Lower leg skin (tissue), 4 donors: ENCODE measurements at places on chromosomes 5 and 9.

DNA sequence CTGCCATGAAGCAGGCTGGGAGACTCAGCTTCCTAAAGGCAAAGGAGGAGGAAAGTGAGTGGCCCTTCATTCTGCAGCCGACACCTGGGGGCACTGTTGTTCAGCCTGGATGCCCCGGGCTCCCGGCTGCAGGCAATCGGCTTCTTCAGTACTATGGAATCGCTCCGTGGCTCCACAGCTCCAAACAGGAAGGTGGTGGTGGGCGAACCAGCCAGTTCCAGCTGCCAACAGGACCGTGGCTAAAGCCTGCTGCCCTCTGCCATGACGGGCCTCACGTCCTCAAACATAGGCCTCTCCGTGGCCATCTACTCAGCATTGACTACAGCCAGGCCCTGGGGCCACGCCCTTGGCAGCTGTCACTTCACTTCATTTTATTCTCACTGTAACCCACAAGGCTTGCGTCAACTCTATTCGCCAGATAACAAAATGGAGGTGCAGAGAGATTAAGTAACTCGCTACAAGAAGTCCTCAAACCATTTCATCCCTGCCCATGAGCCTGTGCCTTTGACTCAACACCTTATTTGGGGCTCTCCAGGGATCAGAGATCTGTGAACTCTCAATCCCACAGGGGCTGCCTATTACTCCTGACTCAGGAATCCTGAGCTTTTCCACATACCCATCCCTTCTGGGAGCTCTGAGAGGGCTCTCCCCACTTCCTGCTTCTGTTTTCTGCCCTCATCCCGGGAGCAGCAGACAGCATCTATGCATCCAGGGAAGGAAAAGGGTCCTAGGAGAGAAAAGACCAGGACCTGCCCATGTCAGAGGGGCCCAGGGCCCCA is 38.0 kb downstream of the PAX5 start:
- no peak for DNase-seq

- DNase-seq = no peak
These were observed 203.6 kb downstream of the PIK3R1 start for GRCh38 chr5:68419081-68419636.

DNA sequence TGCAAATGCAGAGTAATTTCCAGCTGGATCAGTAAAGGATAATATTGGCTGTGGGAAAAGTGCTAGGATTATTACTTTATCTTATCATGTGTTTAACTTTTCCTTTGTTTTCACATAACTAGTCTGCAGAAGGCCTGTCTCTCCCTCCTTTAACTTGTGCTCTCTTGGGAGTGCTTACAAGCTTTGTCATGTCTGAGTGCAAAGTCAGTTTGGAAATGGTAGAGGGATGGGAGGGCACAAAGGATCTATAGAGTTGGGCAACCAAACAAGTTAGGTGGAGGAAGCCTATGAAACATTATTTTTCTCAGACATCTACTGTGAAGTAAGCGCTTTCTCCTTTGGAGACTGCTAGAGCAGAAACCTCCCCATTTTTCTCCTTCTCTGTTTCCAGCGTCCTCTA is 308.8 kb downstream of the ARHGAP26 start:
- no peak for DNase-seq

- DNase-seq = no peak
These were observed 294.5 kb upstream of the PIK3R1 start for GRCh38 chr5:67921004-67921601.

GRCh38 chr5:111676926-111677415 is 80.0 kb downstream of the NREP start:
- no peak for DNase-seq

- no peak for DNase-seq
These were observed 47.4 kb downstream of the FNBP1 start for GRCh38 chr9:129995409-129996160.

- no peak for DNase-seq
These were observed 17.6 kb downstream of the NSUN2 start for GRCh38 chr5:6615034-6615815.
